ENCODE measurements at places on chromosomes 7 and 10.

DNA sequence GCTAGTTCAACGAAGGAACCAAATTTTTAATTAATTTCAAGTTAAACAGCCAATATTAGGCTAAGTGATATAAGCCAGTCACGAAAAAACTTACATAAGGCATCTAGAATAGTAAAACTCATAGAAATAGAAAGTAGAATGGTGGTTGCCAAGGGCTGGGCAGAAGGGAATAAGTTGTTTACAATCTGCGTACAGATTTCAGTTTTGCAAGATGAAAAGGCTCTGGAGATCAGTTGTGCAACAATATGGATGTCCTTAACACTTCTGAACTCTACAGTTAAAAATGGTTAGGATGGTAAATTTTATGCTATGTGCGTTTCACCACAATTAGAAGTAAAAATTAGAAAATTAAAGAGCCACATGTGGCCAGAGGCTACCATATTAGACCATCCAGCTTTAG lies 13.3 kb downstream of the SCRN1 start:
- no peak for DNase-seq

DNA sequence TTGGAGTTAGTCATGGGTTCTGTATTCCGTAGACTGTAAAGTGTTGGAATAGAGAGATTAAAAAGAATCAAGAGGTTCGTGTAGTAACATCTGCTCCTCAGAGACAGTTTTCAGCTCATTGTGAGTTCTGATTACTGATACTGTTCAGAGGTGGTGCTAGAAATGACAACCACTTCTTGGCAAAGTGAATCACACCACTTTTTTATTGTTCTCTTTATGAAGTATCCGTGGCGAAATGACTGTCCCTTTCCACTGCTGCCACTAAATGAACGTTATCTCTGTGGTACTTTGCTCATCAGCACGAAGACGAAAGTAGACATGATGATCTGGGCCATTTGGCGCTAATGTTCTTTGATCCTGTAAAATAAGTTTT lies 860 bp downstream of the RPP30 start:
- no peak for DNase-seq

- DNase-seq: no peak
Observed at GRCh38 chr7:103871473-103871872, 118.0 kb downstream of the RELN start.

DNA sequence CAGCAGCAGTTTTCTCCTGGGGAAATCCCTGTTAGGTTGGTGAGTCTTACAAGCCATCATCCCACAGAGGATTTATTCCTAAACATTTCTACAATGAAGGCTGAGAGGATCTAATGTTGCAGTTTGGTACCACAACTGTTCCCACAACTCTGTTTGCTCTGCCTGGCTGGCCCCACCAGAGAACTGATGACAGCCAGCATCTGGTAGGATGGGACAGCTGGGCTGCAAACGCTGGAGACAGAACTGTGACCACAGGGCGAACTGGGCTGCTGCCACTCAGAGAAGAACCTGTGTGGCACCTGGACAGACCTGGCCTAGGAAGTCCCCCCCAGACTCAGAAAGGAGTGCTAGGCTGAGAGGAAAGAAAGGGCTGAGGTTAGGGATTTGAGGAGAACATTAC lies 94.8 kb downstream of the CALN1 start:
- DNase-seq: no peak

DNA sequence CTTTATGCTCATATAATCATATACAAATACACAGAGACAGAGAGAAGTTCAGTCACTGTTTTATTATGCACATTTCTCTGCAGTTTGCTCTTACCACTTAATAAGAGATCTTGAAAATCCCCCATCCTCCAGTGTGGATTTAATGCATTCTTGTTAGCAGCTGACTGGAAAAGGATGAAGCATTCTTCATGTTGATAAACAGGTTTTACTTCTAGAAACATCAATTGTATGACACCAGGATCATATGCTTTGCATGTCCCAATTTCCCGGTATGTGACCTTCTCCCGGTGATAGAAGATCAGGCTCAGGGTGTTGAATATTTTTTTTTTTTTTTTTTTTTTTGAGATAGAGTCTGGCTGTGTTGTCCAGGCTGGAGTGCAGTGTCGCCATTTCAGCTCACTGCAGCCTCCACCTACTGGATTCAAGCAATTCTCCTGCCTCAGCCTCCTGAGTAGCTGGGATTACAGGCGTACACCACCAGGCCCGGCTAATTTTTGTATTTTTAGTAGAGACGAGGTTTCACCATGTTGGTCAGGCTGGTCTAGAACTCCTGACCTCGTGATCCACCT lies 6.2 kb upstream of the CREB3L2 start:
- no peak for DNase-seq

DNA sequence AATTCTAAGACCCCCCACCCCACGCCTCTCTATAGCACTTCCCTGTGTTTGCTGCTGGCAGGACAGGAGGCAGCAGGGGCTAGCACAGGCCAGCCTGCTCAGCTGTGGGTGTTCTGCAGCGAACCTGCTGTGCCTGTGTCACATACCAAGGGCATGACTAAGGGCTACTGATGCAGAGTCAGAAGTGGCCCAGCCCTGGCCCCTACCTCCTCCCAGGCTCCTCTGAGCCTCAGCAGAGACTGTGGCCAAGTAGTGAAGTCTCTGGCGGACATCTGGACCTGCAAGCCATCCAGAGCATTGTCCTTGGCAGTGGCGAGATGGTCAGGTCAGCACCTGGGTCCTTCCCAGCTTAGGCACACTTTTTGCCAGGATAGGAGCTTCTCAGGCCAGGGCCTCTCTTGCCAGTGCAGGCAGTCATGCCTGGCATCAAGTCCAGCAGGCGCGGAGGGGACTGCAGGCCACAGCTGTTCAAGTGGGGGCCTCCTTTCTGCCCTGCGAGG lies 116.3 kb upstream of the RET start:
- no peak for DNase-seq

GRCh38 chr10:51879238-51879637 lies 179.8 kb upstream of the CSTF2T start:
- DNase-seq: no peak

DNA sequence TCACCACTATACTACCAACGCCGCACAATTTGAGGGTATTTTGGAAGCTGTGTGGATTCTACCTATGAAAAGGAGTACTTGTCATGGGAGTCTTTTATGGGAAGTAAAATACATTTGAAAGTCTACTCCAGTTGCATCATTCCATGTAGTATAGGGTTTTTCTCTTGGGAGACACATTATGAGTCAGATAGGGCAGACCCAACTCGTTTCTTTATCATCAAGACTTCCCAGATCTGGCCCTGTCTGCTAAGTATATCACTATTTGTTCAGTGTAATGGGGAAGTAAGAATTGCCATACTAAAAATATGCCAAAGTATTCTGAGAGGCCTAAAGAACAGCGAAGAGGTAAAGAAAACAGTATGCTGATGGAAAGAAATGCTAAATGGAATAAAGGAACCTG lies 144.2 kb downstream of the SPAG6 start:
- DNase-seq: no peak

GRCh38 chr10:86795353-86795752 lies 38.9 kb downstream of the BMPR1A start:
- no peak for DNase-seq

- DNase-seq: no peak
Observed at GRCh38 chr7:28958235-28958979, at the start of gene TRIL. Gene TRIL (minus strand): TSS chr7:28958330. CDS start chr7:28958046, 284 bp downstream.

- DNase-seq: no peak
Observed at GRCh38 chr7:25656581-25657026, 428.3 kb upstream of the NPVF start.

DNA sequence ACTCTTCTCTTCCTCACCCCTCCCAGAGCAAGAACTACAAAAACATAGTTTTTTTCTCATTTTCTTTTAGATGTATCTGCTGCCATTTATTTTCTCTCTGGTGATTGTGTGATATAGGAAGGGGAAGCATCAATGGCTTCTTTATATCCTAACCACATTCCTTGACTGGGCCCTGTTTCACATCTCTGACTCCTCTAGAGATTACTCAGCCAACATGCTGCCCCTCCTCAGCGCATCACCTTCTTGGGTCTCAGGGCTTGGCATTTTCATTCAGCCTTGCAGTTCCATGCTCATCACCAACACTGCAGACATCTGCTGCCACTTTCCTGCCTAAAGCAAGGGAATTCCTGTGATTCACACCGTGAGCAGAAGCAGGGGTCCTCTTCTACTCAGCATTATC lies 705.5 kb downstream of the AUTS2 start:
- DNase-seq: no peak

- no peak for DNase-seq
Observed at GRCh38 chr10:43113201-43114087, 24.8 kb upstream of the CSGALNACT2 start.

DNA sequence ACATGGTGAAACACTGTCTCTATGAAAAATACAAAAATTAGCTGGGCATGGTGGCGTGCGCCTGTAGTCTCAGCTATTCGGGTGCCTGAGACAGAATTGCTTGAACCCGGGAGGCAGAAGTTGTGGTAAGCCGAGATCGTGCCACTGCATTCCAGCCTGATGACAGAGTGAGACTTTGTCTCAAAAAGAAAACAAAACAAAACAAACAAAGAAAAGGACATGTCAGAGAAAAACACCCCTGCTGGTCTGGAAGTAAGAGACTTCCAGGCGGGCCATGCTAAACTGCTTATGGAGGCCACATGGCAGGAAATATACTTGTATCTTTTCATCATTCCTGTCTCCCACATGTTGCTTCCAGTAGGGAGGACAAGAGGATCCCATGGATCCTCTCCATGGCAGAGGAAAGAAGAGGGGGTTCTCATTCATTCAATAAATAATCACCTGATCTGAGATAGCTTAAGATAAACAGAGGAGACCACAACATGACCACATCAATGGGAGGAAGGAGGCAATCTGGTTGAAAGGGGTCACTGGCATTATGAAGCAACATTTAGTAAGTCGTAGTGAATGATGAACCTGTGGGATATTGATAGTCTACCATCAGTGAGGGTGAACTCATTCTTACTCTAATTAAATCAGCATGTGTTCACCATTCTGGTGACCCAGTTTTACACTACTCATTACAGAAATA lies 60.5 kb upstream of the ZNF138 start:
- no peak for DNase-seq

GRCh38 chr10:3107426-3107961 lies 40.1 kb downstream of the PFKP start:
- DNase-seq: no peak

DNA sequence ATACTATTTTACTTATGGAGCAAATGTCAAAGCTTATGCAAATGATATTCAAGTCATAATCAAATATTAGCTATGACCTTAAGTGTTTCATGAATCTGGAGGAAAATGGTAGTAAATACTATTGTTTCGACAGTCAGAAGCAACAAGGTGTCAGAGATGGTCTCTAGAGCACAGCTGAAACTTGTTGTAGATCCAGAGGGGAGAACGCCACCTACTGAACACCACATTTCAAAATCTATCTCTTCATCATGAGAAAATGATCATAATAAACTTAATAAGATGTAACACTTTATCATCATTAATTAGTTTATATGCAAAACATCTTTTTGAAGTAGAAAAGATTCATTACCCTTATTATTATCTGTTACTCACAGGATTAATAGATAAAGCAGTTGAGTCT lies 418.7 kb downstream of the GATA3 start:
- DNase-seq: peak; percentile 22

GRCh38 chr7:104275900-104276299 lies 52.5 kb upstream of the LHFPL3 start:
- no peak for DNase-seq

DNA sequence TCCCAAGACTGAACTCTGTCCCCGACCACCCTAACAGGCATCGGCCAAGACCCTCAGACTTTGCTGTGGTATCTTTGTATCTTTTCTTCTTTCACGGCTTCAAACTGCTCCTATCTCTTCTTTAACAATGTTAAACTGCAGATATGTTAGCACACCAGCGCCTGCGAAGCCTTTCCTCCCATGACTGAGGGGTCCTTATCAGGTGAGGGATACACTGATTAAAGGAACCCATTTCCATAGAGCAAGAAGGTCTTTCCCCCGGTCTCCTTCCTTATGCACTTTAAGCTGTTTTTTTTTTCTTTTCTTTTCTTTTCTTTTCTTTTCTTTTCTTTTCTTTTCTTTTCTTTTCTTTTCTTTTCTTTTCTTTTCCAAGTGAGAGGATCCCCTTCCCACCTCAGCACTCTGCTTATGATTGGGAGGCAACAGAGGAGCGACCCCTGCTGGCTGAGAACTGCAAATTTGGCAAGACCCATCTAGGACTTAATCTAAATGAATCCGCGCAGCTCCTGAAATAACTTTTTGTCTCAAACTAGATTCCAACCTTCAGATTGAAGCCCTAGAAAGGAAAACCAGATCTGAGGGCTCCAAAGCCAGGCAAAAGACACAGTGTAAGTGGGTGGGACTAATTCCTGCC lies 109.9 kb downstream of the ITGB8 start:
- no peak for DNase-seq

DNA sequence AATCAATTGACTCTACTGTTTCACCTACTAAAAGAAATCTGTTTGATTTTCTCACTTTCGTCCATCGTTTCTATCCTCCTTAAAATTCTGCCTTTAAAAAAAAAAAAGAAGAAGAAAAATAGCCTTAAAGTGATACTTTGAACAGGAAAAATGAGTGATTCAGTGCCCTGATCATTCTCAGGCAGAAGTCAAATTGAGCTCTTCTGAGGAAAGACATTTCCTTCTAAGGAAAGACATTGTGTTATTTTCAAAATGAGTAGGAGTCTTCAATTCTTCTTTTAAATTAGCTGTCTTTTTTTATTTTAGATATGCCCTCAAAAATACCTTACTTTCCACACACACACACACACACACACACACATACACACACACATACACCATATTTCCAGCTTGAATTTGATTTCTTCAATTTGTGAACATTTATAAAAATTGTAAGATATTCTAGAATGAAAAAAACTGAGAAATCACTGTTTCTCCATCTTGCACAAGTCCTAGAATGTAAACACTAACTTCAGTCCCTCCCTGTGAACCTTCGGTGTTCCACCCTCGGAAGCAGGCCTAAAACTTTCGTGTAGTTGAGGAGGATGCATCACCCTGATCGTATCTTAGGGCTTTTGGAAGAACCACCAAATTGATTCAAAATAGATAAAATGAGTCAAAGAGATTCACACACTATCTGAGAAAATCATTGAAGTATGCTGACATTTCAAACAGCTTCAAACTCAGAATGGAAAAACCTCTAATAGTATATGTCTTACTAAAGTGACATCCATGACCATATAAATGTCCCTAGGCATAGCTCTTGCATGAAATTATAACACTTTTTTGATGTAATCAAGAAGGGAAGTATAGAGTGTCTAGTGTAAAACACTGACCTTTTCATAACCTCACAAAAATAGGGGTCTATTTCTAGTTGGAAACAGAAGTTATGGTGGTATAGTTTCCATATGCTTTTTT lies 270.8 kb downstream of the GATA3 start:
- no peak for DNase-seq

- DNase-seq: no peak
Observed at GRCh38 chr10:74425456-74426001, 274.5 kb downstream of the ADK start.

GRCh38 chr7:5622286-5622685 lies 159.2 kb downstream of the RNF216 start:
- DNase-seq: no peak
